ENCODE measurements at places on chromosomes 3 and 15. TPM values are rescaled to one million over a fixed set of nuclear protein-coding genes. Genes with fewer than 3 reads are reported as not detected.

- no peak for DNase-seq
These were observed 795 bp upstream of the TCF12 start for GRCh38 chr15:56917652-56918045.

PFN2 gene
- total RNA-seq: 51.3 TPM

DNA sequence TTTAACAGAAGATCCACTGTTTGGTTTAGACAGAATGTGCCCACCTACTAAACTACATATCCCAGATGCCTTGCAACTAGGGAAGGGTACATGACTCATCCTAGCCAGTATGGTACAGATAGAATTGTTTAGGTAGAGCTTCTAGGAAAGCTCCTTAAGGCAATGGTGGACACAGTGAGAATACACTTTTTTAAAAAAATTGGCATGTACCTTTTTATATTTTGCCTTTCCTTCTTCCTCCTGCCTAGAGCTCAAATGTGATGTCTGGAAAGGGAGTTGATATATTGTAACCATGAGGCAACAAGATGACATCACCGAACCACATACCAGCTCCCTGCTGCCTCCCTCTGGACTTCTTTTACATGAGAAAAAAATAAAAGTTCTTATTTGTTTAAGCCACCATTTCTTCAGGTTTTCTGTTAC is 14.4 kb upstream of the C3orf80 start:
- DNase-seq: peak; percentile 16

TMEM212 gene
- total RNA-seq: not detected

DNA sequence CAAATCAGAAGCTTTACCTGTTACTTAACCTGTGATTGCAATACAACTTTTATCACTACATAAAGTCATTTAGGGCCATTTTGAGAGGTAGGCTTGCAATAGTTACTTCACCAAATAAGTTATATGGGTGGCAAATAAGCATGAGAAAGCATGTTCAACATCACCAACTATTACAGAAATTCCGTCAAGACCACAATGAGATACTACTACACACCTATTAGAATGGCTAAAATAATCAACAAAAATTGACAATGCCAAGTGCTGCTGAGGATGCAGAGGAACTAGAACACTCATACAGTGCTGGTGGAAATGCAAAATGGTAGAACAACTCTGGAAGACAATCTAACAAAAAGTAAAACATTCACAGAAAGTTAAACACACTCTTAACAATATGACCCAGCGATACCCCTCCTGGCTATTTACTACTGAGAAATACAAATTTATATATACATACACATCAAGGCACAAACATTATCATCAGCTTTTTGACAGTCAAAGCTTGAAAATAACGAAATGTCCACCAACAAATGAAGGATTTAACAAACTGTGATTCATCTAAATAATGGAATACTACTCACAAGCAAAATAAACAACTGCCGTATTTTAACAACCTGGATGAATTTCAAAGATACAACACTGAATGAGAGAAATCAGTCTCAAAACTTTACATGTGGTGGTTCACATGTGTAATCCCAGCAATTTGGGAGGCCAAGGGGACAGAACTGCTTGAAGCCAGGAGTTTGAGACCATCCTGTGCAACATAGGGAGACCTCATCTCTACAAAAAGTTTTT is 82.9 kb downstream of the MYO9A start:
- no peak for DNase-seq
